ENCODE measurements at places on chromosomes 6 and 20. TPM values are rescaled to one million over a fixed set of nuclear protein-coding genes. Genes with fewer than 3 reads are reported as not detected.
A peak's percentile ranks its signal among the peaks of the same experiment; 100 is the strongest.

Gene GZF1
- total RNA-seq, result 21.5 TPM

Gene PROCR
- total RNA-seq, result 46.0 TPM

Gene MYO6
- 14.4 TPM for total RNA-seq

Gene CALHM4
- not detected for total RNA-seq

DNA sequence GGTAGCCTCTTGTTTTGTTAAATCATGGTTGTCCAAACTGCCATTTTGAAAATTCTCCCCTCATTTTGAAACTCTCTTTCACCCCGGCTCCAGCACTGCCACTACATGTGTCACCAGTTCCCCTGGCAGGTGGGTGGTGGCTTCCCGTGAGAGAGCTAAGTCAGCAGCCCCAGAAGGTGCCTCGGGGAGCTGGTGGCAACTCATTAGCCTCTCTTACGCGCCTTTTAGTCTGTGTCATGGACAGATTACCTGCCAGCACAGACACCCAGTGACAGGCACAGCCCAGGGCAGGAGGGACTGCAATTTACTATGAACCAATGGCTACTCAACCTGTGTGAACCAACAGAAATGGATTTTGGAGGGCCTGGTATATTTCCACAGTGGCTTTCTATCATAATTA is 147.1 kb upstream of the SASH1 start:
- no peaks in the 10 kb centered on the region for H3K27me3 ChIP-seq
- no peak overlapping the region for H3K4me3 ChIP-seq
- H3K27ac ChIP-seq, result no peak overlapping the region
- H3K36me3 ChIP-seq, result no peaks in the 10 kb centered on the region
- no peaks in the 10 kb centered on the region for H3K4me1 ChIP-seq

GRCh38 chr6:146543211-146543939 is at the start of gene RAB32:
Gene RAB32, plus strand, starts transcription at chr6:146543833. Its CDS starts 39 bp downstream, at chr6:146543872.
- peak within 1 kb of the TSS; percentile 79 for H3K4me3 ChIP-seq
- DNase-seq, result peak; percentile 95
- H3K27me3 ChIP-seq, result no peaks in the 10 kb centered on the region
- H3K4me1 ChIP-seq, result peaks cover 6% of the 10 kb centered on the region
- no peaks in the 10 kb centered on the region for H3K36me3 ChIP-seq

GRCh38 chr20:51366155-51366886 is 176.2 kb downstream of the NFATC2 start:
- DNase-seq, result peak; percentile 100
- no peaks in the 10 kb centered on the region for H3K27me3 ChIP-seq
- no peaks in the 10 kb centered on the region for H3K36me3 ChIP-seq

- H3K27me3 ChIP-seq, result no peaks in the 10 kb centered on the region
- no peaks in the 10 kb centered on the region for H3K36me3 ChIP-seq
- no peak overlapping the region for H3K4me3 ChIP-seq
- DNase-seq, result no peak
- no peak overlapping the region for H3K27ac ChIP-seq
- no peaks in the 10 kb centered on the region for H3K4me1 ChIP-seq
Observed at GRCh38 chr6:163866192-163866591, 451.7 kb downstream of the QKI start.

DNA sequence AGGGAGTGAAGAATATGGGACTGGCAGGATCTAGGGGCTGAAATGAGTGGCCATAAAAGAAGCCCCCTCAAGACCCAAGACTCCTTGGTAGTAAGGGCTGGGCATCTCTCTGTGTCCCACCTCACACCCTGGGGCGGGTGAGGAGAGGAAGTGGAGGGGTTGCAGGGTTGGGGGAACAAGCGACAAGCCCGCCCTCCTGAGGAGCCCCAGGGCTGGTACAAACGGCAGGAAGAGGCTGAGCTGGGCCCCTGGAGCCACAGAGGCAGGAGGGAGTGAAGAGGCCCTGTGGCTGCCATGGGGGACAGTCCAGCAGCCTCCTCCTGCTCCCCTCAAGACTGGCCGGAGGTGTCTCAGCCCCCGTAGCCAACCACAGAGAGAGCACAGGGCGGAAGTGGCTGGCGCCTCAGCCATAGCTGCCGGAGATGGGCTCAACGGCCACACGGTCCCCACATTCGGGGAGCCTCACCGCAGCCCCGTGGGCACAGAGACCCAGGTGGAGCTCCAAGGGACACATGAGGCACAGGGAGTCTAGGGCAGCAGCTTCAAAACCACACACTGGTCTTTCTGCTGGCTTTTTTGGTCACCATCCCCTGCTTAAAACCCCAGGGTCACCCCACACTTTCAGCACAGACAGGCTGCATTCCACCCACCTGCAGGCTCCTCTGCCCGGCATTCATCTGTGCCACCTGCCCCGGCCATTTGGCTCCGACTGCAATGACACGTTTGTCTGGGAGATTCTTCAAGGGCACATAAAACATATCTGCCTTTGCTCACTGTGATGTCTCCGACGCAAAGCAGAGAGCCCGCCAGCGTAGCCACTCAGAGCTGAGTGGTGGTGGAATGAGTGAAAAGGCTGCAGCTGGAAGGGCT is 524 bp downstream of the C20orf203 start:
- H3K4me3 ChIP-seq, result no peak overlapping the region
- H3K36me3 ChIP-seq, result no peaks in the 10 kb centered on the region
- H3K27me3 ChIP-seq, result no peaks in the 10 kb centered on the region
- no peak overlapping the region for H3K27ac ChIP-seq

DNA sequence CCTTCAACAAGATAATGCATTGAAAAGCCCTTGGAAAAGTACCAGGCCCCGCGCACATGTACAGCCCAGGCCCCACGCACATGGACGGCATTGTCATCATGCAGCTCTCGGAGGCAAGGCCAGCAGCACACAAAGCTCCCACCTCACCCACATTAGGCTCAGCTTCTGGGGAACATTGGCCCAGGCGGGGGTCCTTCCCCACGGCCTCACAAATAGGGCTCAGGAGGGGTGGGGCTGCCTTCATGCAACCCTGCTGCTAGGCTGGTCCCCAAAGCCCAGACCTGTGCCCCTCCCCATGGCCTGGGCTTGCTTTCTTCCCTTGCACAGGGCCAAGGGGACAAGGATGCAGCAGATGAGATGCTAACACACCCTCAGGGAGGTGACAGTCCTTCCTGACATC is 26.7 kb downstream of the NPEPL1 start:
- no peak overlapping the region for H3K27ac ChIP-seq
- peaks cover 8% of the 10 kb centered on the region for H3K27me3 ChIP-seq
- no peak for DNase-seq

- no peak overlapping the region for H3K4me3 ChIP-seq
- H3K36me3 ChIP-seq, result peaks cover 6% of the 10 kb centered on the region
- H3K27ac ChIP-seq, result no peak overlapping the region
Observed at GRCh38 chr6:35461270-35461669, 6.9 kb upstream of the RPL10A start.

DNA sequence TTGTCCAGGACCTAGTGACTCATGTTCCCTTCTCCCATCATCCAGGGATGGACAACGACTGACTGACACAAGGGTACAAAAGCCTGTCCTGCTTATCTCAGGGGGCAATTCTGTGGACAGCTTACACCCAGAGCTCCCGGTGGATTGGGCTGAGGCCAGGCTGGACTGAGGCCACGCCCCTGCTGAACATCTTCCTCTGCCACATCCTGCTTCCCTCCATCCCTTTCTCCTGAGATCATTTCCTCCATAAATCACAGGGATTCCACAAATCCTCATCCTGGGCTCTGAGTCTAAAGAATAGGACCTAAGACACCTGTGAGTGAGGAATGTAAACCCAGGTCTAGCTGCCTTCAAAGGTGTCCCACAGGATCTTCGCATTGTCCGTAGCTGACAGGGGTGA is 30.4 kb upstream of the RNF24 start:
- H3K36me3 ChIP-seq, result no peaks in the 10 kb centered on the region
- DNase-seq, result peak; percentile 83
- H3K4me1 ChIP-seq, result peaks cover 14% of the 10 kb centered on the region
- no peaks in the 10 kb centered on the region for H3K27me3 ChIP-seq

GRCh38 chr6:52517502-52518278 is 59.2 kb downstream of the TRAM2 start:
- H3K36me3 ChIP-seq, result peaks cover 19% of the 10 kb centered on the region
- H3K27ac ChIP-seq, result peak overlapping the region; percentile 96
- no peaks in the 10 kb centered on the region for H3K27me3 ChIP-seq
- no peak overlapping the region for H3K4me3 ChIP-seq
- peaks cover 80% of the 10 kb centered on the region for H3K4me1 ChIP-seq

DNA sequence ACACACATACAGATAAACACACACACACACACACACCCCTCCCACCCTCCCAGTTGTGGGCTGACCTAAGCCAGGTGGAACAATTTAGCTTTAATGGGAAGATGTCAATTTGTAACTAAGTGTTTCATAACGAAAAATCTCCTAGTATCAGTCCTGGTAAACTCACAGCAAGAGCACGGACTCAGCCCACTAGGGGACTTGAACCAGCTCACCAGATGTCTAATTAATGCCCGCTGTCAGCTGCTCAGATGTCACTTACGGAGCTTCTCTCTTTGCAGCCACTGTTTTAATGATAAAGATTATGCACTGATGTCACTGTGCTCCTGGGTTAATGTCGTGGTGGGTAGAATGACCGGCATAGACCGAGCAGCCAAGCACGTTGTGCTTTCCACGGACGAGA is 116.6 kb upstream of the INSM1 start:
- no peaks in the 10 kb centered on the region for H3K4me1 ChIP-seq
- no peak for DNase-seq
- H3K36me3 ChIP-seq, result no peaks in the 10 kb centered on the region
- no peaks in the 10 kb centered on the region for H3K27me3 ChIP-seq

DNA sequence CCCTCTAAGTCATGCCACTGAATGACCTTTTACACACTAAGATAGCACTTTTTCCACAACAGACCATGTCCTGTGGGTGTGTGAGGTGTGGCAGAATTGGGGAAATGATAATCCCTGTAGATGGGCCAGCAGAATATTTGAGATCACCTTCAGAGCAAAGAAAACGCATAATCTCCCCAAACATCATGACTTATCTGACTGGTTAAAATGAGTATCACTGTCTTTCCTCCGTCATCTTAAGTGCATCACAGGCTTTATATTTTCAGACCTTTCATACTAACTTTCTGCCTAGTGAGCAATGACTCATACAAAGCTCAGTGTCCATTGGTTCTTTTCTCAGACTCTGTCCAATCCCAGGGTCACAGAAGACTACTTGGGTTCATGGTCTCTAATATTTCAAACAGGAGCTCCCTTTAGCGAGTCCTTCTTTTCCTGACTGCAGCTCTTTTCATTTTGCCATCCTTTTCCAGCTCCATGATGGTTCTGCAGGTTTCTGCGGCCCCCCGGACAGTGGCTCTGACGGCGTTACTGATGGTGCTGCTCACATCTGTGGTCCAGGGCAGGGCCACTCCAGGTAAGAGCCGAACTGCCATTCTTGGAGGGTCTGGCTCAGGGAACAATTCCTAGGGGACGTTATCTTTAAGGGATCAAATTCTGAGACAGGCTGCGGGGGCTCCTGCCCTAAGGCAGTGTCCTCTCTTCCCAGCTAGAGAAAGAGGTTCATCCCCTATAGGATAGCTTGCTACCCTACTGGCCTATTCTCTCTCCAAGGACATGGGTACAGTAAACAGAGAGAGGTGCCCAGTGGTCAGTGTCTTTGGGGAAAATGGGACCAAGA is at the start of gene HLA-DPB1:
Gene HLA-DPB1, plus strand, starts transcription at position 423 of the 838 bp plus-strand sequence. Its CDS starts 52 bp downstream, at position 475.
- no peak within 1 kb of the TSS for H3K4me3 ChIP-seq
- H3K4me1 ChIP-seq, result peaks cover 3% of the 10 kb centered on the region
- peaks cover 3% of the 10 kb centered on the region for H3K27me3 ChIP-seq
